Naive thymus-derived CD8-positive, alpha-beta T cell (primary cell): ENCODE measurements at places on chromosomes 1 and 21.

DNA sequence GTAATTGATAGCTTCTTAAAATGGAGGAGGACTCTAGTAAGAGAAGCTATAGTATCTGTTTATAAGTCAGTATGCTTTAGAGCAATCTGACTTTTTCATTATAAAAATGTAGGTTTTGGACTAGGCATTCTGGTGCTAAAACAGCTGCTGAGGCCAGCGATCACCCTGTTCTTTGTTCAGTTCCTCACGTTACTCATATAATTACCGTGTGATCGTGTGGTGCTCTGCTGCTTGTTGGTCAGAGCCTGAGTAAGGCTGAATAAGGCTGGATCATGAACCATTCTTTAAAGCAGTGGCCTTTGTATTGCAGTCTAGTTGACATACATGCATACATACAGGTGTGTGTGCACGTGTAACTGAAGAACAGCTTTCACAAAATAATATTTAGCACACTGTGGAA, 25.2 kb downstream of the CDC42 start:
- no peak for DNase-seq

- no peak for DNase-seq
Measured at GRCh38 chr1:109687641-109688499, at the start of gene GSTM1. TSS of gene GSTM1 (plus strand) at chr1:109687817. CDS start at chr1:109687874, 57 bp downstream.

DNA sequence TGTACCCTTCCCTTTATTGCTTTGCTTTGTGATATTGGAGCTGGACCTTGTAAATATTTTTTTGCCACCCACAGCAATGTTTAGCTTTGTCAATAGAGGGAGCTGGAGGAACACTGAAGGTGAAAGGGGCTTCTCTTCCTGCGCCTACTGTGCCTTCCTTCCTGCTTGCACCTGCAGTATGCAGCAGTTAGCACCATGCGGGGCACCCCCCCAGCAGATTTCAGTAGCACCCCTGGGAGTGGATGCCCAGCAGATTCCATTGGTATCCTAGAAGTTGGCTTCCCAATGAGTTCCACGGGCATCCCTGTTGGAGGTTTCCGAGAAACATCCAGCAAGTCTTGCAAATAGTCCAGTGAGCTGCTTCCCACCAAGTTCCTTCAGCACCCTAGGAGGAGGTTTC, 25.6 kb downstream of the S100A10 start:
- peak; percentile 39 for DNase-seq

- no peak for DNase-seq
Measured at GRCh38 chr1:80506216-80506615, 1294.5 kb upstream of the ADGRL2 start.

DNA sequence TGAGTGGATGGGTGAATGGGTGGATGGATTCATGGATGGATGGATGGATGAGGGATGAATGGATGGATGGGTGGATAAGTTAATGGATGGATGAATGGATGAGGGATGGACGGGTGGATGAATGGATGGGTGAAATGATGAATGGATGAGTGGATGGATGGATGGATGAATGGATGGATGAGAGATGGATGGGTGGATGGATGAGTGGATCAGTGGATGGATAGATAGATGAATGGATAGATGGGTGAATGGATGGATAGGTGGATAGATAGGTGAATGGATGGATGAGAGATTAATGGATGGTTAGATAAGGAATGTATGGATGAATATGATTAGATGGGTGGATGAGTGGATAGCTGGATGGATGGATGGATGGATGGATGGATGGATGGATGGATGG, 313.5 kb downstream of the NPHP4 start:
- DNase-seq: no peak

GRCh38 chr1:47225430-47226100, 6.5 kb downstream of the TAL1 start:
- DNase-seq: no peak

GRCh38 chr1:222955964-222956363, 141.1 kb downstream of the DISP1 start:
- DNase-seq: no peak

- DNase-seq: no peak
Measured at GRCh38 chr1:21830792-21831453, 18.9 kb downstream of the LDLRAD2 start.

- no peak for DNase-seq
Measured at GRCh38 chr1:160069460-160070231, at the start of gene KCNJ10. TSS of gene KCNJ10 (minus strand) at chr1:160070160. CDS start at chr1:160042532, 27,628 bp downstream.

- DNase-seq: no peak
Measured at GRCh38 chr1:20250340-20250989, 40.2 kb upstream of the VWA5B1 start.

- no peak for DNase-seq
Measured at GRCh38 chr1:3712573-3713535, 39.4 kb upstream of the CCDC27 start.

GRCh38 chr1:207913951-207914350, 3.0 kb upstream of the CD34 start:
- no peak for DNase-seq
